Stimulated activated CD4-positive, alpha-beta T cell treated with anti-CD3 and anti-CD28 coated beads, TNF-alpha, amount 100 ng/mL, for 1 hour (primary cell): ENCODE measurements at places on chromosomes 3 and 15.

- no peak for DNase-seq
These were observed 44.1 kb downstream of the KLHL25 start for GRCh38 chr15:85750319-85751290.

GRCh38 chr15:50126072-50126471 is 7.0 kb upstream of the ATP8B4 start:
- no peak for DNase-seq

DNA sequence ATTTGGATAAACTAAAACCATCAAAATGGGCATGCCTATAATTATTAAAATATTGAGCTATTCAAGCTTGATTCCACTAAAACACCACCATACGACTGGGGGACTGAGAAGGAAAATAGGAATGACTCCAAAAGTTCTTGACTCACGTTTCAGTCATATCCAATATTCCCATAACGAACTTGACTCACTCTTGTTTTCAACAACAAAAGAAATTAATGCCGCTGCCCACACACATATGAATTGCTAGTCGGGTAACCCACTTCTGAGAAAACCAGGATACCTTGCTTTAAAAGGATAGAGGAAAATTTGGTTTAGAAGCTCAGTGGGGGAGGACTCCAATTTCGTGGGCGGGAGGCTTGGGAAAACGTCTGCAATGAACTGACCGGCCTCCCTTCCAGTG is 5.2 kb downstream of the HTR3C start:
- no peak for DNase-seq

DNA sequence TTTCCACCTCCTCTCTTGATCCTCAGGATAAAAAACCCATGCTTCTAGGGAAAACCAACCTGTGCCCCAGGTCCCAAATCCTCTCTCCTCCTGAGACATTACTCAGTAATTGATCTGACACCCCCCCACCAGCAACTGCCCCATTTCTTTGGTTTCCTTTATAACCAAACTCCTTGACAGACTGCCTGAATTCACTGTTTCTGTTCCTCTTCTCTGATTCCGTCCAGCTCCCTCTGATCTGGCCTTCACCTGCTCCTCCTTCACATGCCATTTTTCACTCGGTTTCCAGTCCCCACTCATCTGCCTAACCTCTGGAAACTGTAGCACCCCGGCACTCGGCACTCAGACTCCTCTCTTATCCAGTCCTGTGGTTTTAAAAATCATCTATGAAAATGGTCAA is 2.1 kb downstream of the CCDC51 start:
- DNase-seq, result no peak

GRCh38 chr15:67373971-67374370 is 119.4 kb downstream of the IQCH start:
- DNase-seq, result no peak

DNA sequence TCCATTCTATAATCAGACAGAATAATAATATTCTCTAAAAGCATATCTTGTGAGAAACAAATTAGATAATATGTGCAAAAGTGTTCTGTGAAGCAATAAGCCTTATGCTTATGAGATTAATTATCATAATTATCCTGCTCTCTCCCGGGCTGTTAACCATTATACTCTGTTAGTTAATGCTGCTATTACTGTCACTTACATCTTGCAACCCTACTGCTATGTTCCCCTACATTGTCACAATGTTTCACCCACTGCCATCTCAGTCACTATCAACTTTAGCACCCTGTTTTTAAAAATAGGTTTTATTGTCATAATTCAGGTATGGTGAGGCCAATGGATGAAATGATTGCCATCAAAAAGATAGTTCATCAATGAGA is 15.2 kb upstream of the KLHL24 start:
- no peak for DNase-seq
